Stimulated activated CD8-positive, alpha-beta memory T cell treated with anti-CD3 and anti-CD28 coated beads, Interleukin-15, amount 100 ng/mL, for 48 hours (primary cell): ENCODE measurements at places on chromosomes 12 and 14.
A peak's percentile ranks its signal among the peaks of the same experiment; 100 is the strongest.

DNA sequence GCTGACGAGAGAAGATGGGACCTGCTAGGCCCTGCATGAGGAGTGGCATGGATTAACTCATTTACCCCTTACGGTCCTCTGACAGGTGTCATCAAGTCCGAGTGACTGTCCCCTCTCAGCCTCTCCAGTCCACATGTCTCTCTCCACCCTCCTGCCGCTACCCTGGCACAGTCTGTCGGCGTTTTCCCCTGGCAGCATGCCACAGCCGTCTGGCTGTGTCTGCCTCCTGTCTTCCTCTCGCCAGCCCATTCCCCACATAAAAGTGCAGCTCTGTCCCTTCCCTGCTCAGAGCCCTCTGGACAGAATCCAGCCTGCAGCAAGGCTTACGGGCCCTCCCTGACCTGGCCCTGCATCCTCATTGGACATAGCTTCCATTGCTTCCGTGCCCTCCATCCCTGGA is 45.6 kb downstream of the UBE3B start:
- no peak for DNase-seq

DNA sequence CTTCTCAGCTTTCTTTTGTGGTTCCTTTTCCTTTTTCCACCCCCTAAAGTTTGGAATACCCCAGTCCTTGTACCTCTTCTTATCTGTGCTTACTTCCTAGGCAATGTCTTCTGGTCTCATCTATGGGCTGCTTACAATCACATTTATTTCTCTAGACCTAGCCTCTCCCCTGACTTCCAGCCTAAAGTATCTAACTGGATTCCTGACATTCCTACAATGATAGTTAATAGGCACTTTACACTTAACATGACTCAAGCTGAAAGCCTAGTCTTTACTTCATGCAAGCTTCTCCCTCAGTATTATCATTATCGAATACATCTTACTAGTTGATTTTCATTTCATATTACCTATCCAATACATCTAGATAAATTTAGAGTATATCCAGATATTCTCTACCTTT is 21.2 kb downstream of the CLECL1 start:
- no peak for DNase-seq

DNA sequence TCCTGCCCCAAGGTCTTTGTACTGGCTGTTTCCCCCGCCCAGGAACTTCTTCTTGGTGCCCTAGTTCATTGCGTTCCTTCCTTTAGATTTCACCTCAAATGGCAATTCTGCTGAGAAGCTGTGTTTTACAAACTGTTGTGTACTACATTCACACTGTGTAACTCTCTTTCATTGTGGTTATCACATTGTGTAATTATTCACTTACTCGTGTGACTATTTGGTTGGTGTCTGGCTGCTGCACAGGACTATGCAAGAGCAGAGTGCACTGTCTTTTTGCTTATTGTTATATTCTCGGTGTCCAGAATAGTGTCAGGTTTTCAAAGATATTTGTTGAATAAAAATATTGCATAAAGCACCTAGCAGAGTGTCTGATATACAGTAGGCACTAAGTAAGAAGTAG is 177.2 kb upstream of the PRICKLE1 start:
- no peak for DNase-seq

DNA sequence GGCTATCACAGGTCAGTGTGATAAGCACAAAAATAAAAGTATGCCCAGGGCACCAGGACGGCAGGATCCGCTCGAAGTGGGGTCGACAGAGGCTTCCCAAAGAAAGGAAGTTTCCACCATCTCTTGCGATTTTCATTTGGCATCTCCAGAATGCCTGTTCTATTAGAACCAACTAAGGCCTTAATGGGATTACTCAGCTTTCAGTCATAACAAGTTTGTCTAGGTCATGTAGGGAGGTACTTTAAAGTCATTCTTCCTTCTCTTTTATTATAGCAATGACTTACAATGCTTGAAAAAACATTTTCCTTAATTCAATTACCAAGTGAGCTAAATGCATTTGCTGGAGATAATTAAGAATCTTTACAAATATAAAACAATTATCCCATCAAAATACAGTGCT is 83.6 kb upstream of the DIO3 start:
- no peak for DNase-seq

DNA sequence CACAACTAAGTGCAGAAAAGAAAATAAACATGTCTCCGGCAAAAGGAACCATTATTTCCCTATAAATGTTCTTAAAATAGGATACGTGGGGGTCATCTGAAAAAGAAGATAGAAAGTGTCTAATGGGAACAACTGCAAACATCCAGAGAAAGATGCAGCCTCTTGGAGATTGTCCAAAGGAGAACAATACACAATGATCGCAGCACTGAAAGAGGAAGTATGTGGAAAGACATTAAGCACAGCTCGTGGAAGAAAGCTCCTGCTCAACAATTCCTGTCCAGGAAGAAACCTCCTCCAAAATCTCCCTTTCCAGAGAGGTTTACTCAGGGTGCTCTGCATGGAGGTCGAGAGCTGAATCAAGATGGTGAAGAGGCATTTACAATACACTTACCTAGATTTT is 2.5 kb upstream of the LALBA start:
- no peak for DNase-seq

GRCh38 chr12:41442896-41443295 is 254.8 kb downstream of the PDZRN4 start:
- no peak for DNase-seq

GRCh38 chr14:55673048-55673447 is 93.0 kb downstream of the KTN1 start:
- no peak for DNase-seq

DNA sequence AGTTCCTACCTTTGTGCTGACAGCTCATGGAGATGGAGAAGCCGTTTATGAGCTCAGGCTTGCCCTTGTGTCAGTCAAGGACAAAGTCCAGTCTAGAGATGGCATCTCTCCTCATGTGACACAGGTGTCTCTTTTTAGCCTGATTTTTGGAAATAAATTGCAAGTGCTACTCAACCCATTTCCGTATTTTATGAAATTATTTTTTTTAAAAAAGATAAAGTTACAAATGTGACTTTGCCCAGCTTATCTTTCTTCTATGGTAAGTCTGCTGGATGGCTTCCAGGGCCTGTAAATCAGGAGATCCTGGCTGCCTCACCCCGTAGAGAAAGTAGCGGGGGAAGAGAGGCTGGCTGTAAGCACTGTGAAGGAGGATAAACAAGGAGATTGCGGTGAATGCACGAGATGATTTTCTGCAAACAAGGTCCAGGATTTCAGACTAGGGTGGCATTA is 169.7 kb downstream of the MYRFL start:
- DNase-seq = no peak

DNA sequence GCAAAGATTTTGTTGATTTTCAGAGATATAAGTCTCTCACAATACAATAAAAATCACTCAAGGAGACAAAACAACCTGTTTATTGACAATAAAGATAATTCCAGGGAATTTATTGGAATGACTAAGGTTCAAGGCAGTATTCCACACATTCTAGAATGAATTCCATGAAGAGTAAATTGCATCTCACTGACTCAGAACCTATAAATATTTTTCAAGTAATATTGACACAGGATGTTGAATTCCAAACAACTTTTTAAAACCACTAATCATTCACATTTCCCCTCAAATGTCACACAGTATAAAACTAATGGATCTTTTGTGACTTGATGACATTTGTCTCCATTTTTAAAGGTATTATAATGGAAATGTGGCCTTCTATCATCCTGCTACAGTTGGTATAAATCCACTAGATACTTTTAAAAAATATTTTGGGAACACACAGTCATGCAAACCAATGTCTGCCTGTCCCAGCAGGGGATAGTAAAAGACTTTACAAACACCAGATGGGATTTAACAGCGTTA is 42.1 kb upstream of the LGR5 start:
- no peak for DNase-seq

DNA sequence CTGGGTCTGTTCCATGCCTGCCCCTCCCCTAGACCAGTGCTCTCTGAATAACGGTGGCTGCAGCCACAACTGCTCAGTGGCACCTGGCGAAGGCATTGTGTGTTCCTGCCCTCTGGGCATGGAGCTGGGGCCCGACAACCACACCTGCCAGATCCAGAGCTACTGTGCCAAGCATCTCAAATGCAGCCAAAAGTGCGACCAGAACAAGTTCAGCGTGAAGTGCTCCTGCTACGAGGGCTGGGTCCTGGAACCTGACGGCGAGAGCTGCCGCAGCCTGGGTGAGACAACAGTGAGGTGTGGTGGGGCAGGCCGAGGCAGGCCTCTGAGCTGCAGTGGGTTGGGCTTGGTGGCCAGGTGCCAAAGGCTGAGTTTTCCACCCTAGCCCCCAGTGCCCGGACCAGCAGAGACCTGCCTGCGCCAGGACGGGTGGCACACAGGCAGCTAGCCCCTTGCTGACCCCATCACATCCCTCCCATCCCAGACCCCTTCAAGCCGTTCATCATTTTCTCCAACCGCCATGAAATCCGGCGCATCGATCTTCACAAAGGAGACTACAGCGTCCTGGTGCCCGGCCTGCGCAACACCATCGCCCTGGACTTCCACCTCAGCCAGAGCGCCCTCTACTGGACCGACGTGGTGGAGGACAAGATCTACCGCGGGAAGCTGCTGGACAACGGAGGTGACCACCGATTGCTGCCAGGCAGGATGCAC is 28.2 kb upstream of the LRP1-AS start:
- peak; percentile 4 for DNase-seq

GRCh38 chr12:76177821-76178220 is 93.3 kb upstream of the NAP1L1 start:
- no peak for DNase-seq

GRCh38 chr12:31647086-31647491 is 12.4 kb upstream of the ETFBKMT start:
- no peak for DNase-seq

DNA sequence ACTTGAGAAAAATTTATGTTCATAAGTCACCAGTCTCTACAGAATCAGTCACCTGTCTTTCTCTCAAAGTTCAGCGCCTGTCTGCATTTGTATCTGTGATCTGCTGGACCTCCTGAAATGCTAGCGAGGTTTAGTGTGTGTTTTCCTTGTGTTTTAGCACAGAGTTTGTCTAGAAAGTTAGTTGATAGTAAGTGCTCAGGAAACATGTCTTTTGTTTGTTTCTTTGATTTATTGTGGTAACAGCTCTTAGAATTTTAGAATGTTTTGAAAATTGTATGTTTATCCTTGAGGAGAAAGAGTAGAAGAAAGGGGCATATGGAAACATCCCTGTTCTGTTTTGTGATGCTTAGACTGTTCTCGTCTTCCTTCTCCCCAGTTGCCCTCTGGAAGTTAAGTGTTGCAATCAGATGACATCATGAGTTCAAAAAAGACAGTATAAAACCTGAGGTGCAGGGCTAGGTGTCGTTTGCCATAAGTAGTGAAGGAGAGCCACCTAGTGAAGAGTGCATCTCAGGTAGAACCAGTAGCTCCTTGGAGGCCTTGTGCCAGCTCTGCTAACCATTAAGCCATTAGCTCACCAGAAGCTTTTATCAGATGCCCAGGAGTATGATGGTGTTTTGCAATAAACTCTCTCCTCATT is 44.8 kb downstream of the FBXW8 start:
- DNase-seq = no peak

DNA sequence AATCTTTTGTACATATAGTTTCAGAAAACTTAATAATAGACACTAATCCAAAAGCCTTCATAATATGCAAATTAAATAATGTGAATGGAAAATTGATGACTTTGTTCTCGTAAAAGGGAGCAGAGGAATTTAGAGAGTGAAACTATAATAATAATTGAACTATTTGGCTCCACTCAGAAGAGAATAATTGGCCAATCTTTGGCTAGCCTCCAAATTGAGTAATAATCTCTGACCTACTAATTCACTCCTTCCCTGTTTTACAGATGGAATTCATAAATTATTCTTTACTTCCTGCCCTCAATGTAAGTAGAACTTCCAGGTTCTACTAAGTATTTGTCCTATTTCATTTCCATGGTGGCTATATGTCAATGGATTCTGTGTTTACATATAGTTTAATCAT is 15.8 kb downstream of the TRIM9 start:
- DNase-seq = no peak

DNA sequence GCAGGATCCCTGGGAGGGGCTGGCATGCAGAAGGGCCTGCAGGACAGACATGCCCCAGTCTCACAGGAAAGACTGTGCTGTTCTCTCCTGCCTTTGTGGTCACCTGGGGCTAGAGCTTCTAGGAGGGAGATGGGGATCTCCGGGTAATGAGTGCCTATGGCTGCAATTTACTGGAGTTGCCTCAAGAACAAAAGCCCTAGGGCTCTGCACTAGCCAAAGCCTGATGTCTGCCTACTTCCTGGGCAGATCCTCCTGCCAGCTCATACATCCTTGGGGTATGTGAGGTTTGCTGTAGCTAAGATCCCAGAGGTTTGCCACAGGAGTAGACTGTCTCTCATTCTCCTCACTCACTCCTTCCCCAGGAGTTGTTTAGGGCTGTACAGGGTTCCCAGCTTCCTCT is 106.9 kb upstream of the PPFIA2 start:
- no peak for DNase-seq

DNA sequence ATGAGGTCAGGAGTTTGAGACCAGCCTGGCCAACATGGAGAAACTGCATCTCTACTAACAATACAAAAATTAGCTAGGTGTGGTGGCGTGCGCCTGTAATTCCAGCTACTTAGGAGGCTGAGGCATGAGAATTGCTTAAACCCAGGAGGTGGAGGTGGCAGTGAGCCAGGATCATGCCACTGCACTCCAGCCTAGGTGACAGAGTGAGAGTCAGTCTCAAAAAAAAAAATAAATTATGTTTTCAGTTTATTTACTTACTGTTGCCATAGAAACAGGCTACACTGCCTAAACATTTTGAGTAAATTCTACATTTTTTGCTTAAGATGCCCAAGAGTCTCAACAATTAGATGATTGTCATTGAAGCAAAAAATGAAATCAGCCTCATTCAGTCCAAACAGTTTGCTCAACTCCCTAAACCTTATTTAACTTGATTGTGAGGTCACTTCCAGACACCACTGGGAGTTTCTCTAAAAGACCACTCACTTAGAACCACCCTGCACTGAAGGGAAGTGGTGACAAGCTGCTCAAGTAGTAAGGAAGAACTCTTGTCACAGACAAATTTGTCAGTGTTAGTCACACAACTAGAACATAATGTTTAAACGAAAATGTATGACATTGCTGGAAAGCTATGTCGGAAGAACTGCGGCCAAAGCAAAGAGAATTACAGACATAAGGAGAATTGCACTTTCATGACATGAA is 9.8 kb upstream of the GNPNAT1 start:
- no peak for DNase-seq

- DNase-seq = peak; percentile 70
These were observed 56.5 kb downstream of the GTF2A1 start for GRCh38 chr14:81164167-81164774.

GRCh38 chr12:51862947-51863346 is 14.4 kb upstream of the FIGNL2 start:
- no peak for DNase-seq

DNA sequence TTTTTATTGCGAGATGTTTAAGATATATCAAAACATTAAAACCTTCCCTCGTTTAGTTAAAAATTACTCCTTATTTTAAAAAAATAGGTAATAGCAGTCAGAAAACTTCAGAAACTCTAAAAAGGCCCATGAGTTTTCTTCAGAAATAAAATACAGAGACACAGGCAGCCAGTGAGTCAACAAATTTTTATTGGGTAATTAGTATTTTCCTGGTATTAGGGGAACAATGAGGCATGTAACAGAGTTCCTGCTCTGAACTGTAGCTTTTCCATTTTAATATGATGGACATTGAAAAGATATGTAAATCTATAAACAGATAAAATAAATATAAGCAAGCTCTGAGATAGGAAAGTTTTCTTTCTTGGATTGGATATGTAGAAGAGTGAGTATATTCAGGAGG is 399 bp upstream of the ZNF705A start:
- DNase-seq = no peak
